Retina (tissue), 1 donor: ENCODE measurements at places on chromosomes 7 and 10.

GRCh38 chr10:73647211-73647874 is 6.1 kb upstream of the MYOZ1 start:
- peak; percentile 88 for DNase-seq

GRCh38 chr7:155863721-155864151 is 51.5 kb upstream of the SHH start:
- no peak for DNase-seq

- no peak for DNase-seq
These were observed 31.1 kb downstream of the ZC3HAV1 start for GRCh38 chr7:139078399-139078798.

DNA sequence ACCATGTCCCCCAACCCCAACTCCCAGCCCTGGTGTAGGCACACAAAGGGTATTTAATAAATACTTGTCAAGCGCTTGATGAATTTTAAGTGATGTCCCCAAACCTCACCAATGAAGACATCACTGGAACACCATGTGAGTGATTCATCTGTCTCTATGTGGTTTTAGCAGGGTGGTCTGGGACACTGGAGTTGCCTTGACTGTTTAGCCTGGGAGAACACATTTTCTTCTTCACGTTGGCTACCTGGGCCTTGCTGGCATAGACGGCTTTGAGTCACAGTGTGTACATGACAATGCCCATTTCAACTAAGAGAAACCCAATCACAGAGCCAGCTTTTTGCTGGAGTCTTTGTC is 24.8 kb upstream of the SHH start:
- DNase-seq, result no peak

DNA sequence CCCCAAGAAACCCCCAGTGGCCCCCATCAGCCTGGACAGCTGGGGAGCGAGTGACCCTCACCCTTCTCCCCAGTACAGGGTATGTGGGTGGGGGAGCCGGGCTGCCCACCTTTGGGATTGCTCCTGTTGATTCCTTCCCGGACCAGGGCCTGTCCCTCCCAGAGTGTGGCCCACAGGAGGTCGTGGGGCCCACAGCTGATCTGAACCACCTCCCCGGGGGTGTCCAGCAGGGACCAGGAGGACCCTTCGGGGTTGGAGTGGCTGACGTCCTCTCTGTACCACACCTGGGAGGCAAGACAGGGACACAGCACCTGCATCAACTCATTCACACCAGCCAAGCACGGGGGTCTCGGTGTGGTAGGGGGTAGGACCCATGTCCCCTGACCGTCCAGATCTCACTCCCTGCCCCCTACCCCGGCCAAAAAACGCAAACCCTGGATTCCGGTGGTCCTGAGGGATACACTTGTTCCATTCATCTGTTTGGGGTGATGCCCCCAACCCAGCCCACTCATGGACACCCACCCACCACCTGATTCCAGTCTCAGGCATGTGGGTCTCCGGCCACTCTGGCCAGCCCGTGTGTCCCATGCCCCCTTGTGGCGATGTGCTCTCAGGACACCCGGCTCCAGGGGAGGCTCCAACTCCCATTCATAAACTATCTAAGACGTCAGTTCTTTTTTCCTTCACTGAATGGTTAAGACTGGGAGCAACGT is 10.9 kb downstream of the TECPR1 start:
- DNase-seq, result peak; percentile 39

GRCh38 chr10:21675157-21675796 is 141.2 kb downstream of the MLLT10 start:
- no peak for DNase-seq

- peak; percentile 74 for DNase-seq
These were observed 169.4 kb downstream of the ARHGAP12 start for GRCh38 chr10:31759124-31759798.

DNA sequence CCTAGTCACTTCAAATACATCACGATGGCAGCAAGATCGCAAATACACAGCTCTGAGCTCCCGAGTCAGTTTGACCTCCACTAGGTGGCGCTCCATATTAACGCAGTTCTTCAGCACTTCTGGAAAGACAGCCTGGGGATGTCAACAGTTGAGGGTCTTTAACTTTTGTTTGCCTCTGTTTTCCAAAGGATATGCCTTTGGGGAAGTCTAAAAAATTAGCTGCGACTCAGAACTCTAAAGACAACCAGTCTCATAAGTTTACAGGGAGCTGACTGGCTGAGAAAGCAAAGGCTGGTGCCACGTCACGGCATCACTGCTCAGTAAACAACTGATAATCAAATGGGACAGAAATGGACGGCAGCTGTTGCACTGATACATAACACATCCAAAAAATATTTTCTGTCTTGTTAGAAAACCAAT is 458.8 kb downstream of the SORCS1 start:
- peak; percentile 82 for DNase-seq

DNA sequence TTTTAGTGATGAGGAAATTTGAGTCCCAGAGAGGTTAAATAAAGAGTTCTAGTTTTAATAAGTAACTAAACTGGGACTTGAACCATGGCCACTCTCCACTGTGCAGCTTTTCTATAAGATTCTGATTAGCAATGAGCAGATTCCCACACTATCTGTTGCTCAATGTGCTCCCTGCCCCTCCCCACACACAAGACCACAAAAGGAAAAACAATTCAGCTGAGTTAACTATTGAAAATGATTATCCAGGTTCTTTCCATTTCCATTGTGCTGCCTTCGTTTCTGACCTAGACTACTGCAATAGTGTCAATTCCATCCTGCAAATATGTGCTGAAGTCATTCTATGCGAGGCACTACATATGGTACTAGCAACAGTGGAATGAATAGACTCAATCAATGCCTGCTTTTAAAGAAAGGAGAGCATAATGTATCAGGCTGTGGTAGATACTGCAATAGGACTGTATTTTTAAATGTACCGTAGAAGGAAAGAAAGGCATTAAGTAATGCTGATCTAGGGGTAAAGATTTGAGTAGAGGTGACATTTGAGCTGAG is 97.0 kb downstream of the SEMA3C start:
- no peak for DNase-seq

GRCh38 chr10:112491144-112491543 is 44.1 kb downstream of the VTI1A start:
- DNase-seq, result no peak

DNA sequence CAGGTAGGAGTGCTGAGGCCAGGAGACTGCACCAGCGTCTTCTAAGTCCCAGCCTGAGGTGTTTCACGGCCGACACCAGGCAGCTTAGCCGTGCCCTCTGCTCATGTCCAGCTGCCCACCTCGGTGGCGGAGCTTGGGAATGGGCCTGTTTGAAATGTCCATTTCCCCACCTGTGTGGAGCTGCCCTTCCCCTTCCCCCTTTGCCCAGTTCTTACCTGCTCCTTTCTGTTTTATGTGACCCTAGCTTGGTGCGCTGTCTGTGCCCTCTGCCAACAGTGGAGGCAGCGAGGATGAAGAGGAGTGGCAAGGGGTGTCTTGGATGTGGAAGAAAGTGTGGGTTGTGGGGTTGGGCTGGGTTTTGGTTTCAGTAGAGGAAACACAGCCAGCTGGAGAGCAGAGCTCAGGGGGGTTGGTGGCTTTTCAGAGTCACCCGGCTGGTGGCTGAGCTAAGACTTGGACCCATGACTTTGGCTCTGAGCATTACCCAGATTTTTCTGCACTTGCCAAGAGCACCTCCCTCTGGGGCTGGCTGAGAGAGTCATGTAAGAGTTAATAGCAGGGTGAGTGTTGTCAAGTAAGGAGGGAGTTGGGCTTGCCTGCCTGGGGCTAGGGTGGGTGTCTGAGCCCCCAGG is 37.4 kb downstream of the GBX1 start:
- DNase-seq, result no peak

DNA sequence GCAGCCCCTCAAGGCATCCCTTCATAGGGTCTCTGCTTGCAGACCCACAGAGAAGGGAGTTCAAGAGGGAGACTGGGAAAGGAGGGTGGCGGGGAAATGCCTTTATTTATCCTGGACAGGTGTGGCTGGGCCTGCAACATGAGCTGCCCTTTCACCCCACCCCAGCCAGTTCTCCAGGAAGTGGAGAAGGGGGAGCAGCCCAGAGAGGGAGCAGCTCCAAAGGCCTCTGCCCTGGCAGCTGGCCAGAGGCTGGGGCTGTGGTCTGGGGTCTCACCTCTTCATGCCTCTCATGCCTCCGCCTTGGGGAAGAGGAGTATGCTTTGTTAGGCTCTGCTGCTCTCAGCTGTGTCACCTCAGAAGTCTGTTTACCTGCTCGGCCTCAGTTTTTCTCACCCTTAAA is 3.1 kb downstream of the LDB3 start:
- no peak for DNase-seq

- DNase-seq, result peak; percentile 62
These were observed 111.8 kb downstream of the EGFR start for GRCh38 chr7:55130395-55131141.
